Stimulated activated CD4-positive, alpha-beta T cell treated with anti-CD3 and anti-CD28 coated beads, Interleukin-1b, Interleukin-23, amount 100 ng/mL, for 1 hour (primary cell): ENCODE measurements at places on chromosomes 3 and 15.
A peak's percentile ranks its signal among the peaks of the same experiment; 100 is the strongest.

DNA sequence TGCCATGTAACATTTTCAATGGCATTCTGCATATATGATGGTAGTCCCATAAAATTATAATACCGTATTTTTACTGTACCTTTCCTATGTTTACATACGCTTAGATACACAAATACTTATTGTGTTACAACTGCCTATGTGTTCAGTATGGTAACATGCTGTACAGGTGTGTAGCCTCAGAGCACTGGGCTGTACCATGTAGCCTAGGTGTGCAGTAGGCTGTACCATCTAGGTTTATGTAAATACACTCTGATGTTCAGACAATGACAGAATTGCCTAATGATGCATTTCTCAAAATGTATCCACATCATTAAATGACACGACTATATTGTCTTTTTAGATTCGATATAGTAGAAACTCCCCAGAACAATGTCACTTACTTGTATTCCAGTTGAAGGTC, 22.7 kb downstream of the CD80 start:
- no peak for DNase-seq

DNA sequence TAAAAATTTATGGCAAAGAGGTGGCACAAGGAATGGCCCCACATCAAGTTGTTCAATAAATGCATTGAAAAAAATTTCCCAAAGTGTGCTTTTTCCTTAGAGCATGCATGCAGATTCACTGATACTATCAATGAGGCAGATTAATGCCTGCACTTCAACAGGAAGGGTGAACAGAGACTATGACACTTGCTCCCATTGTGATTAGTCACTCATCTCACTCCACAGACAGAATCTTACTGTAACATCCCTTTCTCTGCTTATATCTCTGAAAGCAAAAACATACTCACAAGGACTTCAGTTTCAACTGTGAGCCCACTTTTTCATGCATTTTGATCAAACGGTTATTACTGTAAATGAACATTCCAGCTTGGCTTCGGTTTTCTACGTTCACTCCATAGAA, 60.9 kb downstream of the MORC1 start:
- DNase-seq, result no peak

- DNase-seq, result no peak
Observed at GRCh38 chr15:80174017-80174746, 21.4 kb downstream of the FAH start.

- no peak for DNase-seq
Observed at GRCh38 chr3:162014284-162014683, 517.7 kb downstream of the OTOL1 start.

DNA sequence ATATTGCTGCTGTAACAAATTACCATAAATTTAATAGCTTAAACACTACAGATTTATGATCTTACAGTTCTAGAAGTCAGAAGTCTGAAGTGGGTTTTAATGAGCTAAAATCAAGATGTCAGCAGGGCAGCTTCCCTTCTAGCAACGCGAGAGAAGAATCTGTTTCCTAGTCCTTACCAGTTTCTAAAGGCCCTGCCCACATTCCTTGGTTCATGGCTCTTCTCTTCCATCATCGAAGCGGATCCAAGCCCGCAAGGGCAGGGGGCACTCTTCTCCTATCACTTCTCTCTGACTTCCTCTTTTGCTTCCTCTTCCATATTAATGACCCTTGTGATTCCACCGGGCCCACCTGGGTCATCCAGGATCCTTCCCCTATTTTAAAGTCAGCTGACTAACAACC, 16.1 kb downstream of the MINDY4B start:
- no peak for DNase-seq

DNA sequence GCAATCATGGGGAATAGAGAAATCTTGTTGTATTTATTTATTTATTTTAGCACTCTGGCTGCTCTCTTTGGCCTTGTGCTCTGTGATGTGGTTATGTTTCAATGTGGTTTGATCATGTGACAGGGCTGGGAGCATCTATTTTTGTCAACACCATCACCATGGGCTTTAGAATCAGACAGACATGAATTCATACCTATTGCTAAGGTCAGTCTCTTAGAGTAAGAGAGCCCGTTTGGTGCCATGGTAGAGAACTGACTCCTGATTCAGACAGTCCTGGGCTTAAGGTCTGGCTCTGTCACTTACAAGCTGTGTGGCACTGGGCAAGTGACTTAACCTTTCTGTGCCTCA, 157.0 kb downstream of the RYR3 start:
- DNase-seq, result no peak

DNA sequence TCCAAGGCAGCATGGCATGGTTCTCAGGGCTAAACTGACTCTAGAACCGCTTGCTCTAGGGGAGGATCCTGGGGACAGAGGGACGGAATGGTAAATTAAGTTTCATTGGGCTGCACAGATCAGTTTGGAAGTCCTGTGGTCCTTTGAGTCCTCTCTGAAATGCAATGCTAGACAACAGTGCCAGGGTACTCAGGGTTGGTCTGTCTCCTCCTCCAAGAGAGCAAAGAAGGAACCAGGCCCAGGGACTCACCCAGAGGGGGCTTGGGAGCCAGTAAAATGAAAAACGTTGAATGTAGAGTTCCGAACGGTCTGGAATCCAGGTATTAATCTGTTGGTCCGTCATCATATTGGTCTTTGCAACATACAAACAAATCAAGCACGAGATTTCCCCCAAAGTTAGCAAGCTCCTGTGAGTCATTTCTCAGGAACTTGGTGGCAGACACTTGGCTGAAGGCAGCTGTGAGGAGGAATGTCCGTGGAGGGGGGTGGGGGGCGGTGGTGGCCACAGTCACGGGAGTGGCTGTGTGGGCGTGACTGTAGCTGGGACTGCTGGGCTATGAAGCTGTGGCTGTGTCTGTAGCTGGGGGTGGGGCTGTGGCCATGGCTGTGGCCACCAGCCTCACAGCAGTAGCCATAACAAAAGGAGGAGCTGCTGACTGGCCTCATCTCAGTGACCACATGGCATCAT, 361.0 kb downstream of the SHQ1 start:
- DNase-seq, result peak; percentile 21

DNA sequence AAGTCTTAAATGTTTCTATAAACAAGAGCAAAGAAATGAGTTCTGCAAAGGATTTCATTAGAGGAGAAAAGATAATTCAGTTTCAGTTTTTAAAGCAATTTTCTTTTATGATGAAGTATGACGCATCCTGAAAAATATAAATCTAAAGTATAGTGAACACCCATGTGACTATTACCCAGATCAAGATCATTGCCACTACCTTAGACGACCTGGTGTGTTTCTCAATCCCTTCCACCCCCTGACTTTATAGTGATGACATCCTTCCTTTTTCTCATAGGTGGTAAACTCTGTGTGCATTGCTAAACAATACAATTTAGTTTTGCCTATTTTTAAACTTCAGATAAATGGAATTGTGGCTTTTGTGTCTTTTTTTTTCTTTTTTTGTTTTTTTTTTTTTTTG, 8.4 kb downstream of the STT3B start:
- DNase-seq, result no peak

DNA sequence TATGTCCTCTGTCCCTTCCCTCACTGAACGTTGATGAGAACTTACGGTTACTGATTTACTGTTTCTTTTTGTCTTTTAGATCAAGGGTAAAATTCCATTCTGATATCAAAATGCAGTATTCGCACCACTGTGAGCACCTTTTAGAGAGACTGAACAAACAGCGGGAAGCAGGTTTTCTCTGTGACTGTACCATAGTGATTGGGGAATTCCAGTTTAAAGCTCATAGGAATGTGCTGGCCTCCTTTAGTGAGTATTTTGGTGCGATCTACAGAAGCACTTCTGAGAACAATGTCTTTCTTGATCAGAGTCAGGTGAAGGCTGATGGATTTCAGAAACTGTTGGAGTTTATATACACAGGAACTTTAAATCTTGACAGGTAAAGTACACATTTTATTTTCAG, 990 bp downstream of the MYNN start:
- DNase-seq, result no peak

- no peak for DNase-seq
Observed at GRCh38 chr3:9314796-9315195, 48.1 kb upstream of the THUMPD3 start.

DNA sequence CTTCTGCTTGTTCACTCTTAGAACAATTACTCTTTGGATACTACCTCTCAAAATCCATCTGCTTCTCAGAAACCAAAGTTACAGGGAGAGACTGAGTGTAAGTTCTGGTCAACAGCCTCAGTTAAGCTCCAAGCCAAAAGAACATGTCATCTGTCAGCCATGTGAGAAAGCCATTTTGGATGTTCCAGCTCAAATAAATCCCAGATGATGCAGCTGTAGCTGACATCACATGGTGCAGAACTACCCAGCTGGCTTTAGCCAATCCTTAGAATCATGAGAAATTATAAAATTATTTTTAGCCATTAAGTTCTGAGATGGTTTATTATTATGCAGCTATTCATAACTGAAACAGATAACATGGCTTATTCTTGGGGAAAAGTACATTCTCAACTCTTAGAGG, 696.0 kb downstream of the ZNF385D start:
- no peak for DNase-seq

- no peak for DNase-seq
Observed at GRCh38 chr3:16883057-16883722, 1.6 kb upstream of the PLCL2 start.

- no peak for DNase-seq
Observed at GRCh38 chr3:81923038-81923437, 161.6 kb upstream of the GBE1 start.

GRCh38 chr15:78988361-78988911, 43.6 kb upstream of the CTSH start:
- DNase-seq, result no peak

- DNase-seq, result no peak
Observed at GRCh38 chr3:61901986-61902385, 340.6 kb downstream of the PTPRG start.

GRCh38 chr3:59879031-59879581, 829.3 kb upstream of the CFAP20DC start:
- no peak for DNase-seq

DNA sequence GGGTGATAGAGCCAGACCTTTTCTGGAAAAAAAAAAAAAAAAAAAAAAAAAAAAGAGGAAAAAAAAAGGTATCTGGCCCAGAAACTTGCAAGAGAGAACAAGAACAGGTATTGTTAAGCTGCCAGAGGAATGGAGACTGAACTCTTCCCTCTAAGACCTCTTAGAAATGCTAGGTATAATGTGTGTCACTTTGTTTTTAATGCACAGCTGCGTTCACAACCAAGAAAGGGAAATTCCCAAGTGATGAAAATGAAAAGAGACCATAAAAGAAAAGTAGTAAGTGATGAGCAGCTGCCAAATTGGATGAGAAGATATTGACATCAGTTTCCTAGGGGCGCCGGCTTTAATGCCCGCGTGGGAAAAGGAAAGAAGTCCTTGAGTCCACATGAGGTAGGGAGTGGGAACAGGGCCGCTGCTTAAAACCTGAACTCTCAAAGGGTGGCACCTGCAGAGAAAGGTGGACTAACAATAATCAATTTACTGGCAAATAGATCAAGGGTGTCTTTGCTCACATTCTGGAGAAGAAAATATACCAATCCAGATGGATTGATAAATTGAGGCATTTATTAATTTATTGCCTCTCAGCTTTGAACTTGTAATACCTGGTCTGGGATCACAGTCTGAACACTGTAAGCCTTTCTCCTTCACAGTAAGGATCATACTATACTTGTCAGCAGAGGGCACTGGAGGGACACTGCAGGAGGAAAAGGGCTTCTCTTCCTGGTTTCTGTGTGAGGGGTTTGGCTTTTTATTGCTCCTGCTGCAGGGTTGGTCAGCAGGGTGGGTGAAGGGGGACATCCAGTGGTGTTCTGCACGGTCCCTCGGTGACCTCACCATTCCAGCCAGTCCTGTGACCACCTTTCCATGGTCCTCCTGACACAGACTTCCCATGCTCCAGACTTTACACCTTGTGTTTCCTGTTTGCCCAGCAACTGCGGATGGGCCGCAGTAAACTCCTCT, 131.6 kb downstream of the AQP9 start:
- DNase-seq, result no peak

DNA sequence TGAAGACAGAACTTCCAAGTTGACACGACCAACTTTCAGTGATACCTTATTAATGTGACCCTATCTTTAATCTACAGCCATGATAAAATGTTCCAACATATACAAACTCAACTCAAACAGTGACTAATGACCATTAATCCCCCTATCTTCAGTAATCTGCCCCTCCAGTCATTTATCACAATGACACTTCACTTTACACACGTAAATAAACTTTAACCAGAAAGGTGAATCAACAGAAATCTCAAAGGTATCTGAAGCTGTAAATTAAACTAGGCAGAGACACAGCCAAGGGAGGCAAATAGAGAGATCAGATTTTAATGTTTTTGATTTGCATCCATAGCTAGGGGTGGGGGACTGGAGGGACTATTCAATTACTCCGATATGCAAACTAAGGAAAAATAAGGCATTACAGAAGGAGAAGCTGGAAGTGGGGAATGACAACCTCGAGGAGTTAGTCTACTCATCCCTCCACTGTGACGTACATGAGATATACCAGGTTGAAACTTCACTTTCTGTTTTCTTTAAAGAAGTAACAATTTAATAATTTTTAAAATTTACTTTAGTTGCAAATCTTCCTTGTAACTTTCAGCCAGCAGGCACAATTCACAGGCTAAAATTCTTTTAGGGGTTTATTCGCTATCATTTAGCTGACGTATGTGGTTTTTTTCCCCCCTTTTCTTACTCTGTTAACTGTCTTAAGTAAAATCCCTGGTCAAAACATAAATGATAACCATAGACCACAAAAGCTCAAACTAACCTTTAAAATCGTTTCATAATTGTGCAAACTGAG, 751.0 kb downstream of the ROBO1 start:
- no peak for DNase-seq
